Left ventricle myocardium inferior (tissue), 1 donor: ENCODE measurements at places on chromosomes 6 and 20.

- no peak for DNase-seq
- no peaks in the 10 kb centered on the region for H3K4me1 ChIP-seq
- H3K4me3 ChIP-seq, result no peak overlapping the region
- H3K27ac ChIP-seq, result no peak overlapping the region
Observed at GRCh38 chr6:82902290-82902689, 163.4 kb downstream of the UBE3D start.

GRCh38 chr6:47057830-47058540, 15.9 kb upstream of the ADGRF1 start:
- no peak for DNase-seq
- H3K4me1 ChIP-seq, result peaks cover 15% of the 10 kb centered on the region
- no peaks in the 10 kb centered on the region for H3K36me3 ChIP-seq
- no peak overlapping the region for H3K27ac ChIP-seq
- H3K27me3 ChIP-seq, result no peaks in the 10 kb centered on the region
- H3K4me3 ChIP-seq, result no peak overlapping the region

DNA sequence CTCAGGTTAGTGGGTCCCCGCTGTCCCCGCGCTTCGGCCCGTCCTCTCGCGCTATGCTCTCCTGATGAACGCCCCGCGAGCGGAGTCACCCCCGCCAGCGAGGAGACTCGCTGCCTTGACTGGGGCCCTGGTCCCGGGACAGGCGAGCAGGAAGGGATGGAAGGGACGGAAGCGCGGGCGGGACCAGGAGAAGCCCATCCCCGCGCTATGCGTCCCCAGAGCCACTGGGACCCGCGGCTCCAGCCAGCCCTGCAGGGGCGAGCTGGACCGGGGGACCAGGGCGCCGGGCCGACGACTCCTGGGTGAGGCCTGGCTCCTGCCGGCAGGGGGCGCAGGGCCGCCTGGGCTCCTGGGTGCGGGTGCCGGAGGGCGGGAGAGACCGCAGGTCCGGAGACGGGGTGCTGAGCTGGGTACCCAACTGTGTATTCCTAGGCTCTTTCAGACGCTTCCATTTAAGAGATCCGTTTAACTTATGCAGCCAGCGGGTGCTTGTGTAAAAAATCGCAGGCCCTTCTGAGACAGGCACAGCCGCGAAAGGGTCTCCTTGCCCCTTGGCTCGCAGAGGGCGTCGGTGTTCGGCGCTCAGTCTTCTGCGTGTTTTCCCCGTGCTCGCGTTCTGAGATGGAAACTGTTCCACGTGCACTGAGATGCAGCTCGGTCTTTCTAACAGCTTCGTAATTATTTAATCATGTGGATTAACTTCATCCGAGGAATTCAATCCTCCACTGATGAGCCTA, 580 bp upstream of the SYCP2 start:
- peak overlapping the region; percentile 92 for H3K27ac ChIP-seq
- H3K36me3 ChIP-seq, result no peaks in the 10 kb centered on the region
- H3K4me3 ChIP-seq, result peak overlapping the region; percentile 86
- DNase-seq, result peak; percentile 86

- no peak overlapping the region for H3K4me3 ChIP-seq
- H3K4me1 ChIP-seq, result no peaks in the 10 kb centered on the region
- no peak for DNase-seq
- no peaks in the 10 kb centered on the region for H3K36me3 ChIP-seq
- peaks cover 3% of the 10 kb centered on the region for H3K27me3 ChIP-seq
- H3K27ac ChIP-seq, result no peak overlapping the region
Observed at GRCh38 chr6:29295623-29296022, 5.9 kb upstream of the OR14J1 start.

DNA sequence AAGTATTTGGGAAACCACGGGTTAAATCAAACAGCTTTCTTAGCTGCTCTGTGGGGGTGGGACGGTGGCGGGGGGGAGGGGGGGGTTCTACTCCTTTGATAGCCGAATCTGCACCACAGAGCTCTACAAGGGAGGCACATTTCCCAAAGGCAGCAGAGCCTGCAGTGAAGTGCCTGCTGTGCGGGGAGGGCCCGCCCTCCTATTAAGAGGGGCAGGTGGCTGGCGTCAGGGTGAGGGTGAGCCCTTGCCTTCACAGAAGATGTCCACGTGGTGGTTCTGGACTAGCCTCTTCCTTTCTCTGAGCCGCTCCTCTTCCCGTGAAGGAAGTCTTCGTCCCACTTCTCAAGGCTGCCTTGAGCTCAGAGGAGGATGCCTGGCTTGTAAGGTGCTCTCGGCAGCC, 174.9 kb upstream of the THBS2 start:
- H3K4me3 ChIP-seq, result no peak overlapping the region
- H3K36me3 ChIP-seq, result no peaks in the 10 kb centered on the region
- peaks cover 8% of the 10 kb centered on the region for H3K4me1 ChIP-seq
- no peak for DNase-seq
- H3K27ac ChIP-seq, result peak overlapping the region; percentile 74

GRCh38 chr6:113464960-113465359, 392.2 kb upstream of the MARCKS start:
- no peaks in the 10 kb centered on the region for H3K36me3 ChIP-seq
- DNase-seq, result no peak
- no peak overlapping the region for H3K27ac ChIP-seq
- no peaks in the 10 kb centered on the region for H3K4me1 ChIP-seq
- no peaks in the 10 kb centered on the region for H3K27me3 ChIP-seq

DNA sequence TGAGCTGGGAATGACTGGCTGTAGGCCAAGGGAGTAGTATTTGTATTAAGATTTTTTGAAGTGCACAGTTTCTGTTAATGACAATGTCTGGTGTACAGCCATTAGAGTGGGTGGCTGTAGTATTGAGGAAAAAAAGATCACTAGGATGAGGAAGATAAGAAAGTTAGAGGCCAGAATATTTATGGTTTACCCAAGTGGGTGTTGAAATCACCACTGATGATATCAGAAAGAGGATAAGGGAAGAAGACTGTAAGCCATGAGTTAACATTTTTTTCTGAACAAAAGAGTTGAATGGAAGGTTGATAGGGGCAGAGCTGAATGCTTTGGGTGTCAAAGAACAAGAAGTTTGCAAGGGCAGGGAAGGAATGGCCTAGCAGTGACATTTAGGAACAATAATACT, 104.7 kb downstream of the PRDM13 start:
- H3K4me1 ChIP-seq, result no peaks in the 10 kb centered on the region
- no peak for DNase-seq

DNA sequence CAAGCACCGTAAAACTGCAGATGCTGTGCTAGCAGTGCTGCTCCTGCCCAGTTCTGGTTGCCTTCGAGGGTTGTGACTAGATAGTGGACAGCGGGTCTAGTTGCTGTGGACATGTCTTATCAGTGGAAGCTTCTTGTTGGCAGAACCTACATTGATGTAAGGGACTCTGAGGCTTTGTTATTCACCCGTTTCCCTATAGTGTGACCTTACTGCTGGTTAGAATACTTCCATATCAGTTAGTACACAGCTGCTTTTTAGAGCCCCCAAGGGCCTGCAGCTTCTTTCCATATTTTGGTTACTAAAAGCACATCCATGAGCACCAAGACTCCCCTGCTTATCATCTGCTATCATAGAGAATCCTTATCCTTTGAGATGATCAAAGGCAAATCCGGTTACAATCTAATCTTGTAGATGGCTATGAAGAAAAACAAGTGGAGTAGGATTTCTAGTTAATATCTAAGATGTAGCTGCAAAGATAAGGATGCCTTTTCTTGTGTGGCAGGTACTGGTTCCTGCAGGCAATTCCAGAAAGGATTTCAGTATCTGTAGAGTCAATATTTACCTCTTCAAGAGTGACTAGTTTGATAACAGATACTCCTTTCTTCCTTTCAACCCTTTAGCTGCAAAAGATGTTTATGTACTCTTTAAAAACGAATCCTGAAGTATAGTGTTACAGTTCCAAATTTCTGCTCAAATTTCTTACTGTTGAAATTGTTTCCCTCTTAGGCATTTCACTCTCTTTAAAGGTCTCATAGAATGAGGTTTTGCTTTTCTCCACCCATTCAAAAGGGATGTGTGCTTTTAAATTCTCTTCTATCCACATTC, 163.6 kb downstream of the JARID2 start:
- no peak overlapping the region for H3K4me3 ChIP-seq
- no peak overlapping the region for H3K27ac ChIP-seq
- no peak for DNase-seq
- no peaks in the 10 kb centered on the region for H3K27me3 ChIP-seq

DNA sequence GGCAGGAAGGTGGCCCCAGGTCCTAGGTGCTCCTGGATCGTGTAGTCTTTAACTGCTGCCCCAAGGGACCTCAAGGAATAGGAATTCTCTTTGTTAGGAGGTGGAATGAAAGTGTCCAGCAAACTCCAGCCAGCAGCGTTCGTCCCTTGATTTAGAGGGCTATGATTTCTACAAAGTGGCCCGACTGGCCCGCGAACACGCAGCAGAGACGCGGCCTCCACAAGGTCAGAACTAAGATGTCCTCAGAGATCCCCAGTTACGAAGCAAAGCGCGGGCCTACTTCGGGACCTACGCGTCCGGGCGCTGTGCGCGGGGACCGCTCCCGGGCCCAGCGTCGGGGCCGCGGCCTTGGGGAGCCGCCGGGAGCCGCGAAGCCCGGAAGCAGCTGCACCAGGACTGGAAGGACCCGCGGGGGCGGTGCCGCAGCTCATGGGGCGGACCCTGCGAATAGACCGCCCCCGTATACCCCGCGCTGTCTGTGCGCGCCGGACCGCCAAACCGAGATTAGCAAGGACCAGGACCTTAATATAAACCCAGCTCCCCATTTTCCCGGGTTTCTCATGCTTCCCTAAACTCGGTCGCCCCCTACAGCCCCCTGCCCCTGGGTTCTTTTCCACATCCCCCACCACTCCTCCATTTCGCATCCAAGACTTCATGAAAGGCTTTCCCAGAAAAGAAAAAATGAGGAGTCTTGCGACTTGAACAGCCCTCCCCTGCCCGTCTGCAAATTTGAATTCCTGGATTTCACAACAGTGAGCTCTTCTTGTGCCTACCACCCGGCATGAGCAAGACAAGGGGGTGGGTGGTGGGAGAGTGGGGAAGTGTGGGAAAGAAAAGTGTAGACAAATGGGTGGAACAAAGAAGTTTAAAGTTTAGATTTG, at the start of gene C6orf47:
TSS of gene C6orf47 (minus strand) at position 398 of the 881 bp plus-strand sequence. CDS start 831 bp downstream, outside the sequence.
- no peaks in the 10 kb centered on the region for H3K27me3 ChIP-seq
- peak within 1 kb of the TSS; percentile 90 for H3K4me3 ChIP-seq
- H3K36me3 ChIP-seq, result peaks cover 37% of the 10 kb centered on the region
- peaks cover 82% of the 10 kb centered on the region for H3K4me1 ChIP-seq
- peak; percentile 90 for DNase-seq

- no peak overlapping the region for H3K4me3 ChIP-seq
- H3K36me3 ChIP-seq, result no peaks in the 10 kb centered on the region
- no peak for DNase-seq
- H3K4me1 ChIP-seq, result no peaks in the 10 kb centered on the region
- peaks cover 15% of the 10 kb centered on the region for H3K27me3 ChIP-seq
- H3K27ac ChIP-seq, result no peak overlapping the region
Observed at GRCh38 chr20:24751551-24751950, 197.5 kb upstream of the CST7 start.

DNA sequence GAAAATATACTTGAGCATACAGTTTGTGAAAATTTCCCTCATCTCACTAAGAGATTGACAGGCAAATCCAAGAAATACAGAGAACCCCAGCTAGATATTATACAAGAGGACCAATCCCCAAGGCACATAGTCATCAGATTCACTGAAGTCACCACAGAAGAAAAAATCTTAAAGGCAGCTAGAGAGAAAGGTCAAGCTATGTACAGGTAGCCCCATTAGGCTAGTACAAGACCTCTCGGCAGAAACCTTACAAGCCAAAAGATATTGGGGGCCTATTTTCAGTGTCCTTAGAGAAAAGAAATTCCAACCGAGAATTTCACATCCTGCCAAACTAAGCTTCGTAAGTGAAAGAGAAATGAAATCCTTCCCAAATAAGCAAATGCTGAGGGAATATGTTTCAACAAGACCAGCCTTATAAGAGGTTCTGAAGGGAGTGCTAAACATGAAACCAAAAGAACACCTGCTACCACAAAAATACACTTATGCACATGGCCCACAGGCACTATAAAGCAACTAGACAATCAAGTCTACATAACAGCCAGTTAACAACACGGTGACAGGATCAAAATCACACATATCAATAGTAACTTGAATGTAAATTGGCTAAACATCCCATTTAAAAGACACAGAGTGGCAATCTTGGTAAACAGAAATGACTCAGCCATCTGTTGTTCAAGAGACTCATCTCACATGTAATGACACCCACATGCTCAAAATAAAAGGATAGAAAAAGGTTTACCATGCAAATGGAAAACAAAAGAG, 96.3 kb downstream of the FHL5 start:
- H3K36me3 ChIP-seq, result no peaks in the 10 kb centered on the region
- DNase-seq, result no peak
- H3K4me3 ChIP-seq, result no peak overlapping the region
- H3K4me1 ChIP-seq, result no peaks in the 10 kb centered on the region
- H3K27ac ChIP-seq, result no peak overlapping the region

DNA sequence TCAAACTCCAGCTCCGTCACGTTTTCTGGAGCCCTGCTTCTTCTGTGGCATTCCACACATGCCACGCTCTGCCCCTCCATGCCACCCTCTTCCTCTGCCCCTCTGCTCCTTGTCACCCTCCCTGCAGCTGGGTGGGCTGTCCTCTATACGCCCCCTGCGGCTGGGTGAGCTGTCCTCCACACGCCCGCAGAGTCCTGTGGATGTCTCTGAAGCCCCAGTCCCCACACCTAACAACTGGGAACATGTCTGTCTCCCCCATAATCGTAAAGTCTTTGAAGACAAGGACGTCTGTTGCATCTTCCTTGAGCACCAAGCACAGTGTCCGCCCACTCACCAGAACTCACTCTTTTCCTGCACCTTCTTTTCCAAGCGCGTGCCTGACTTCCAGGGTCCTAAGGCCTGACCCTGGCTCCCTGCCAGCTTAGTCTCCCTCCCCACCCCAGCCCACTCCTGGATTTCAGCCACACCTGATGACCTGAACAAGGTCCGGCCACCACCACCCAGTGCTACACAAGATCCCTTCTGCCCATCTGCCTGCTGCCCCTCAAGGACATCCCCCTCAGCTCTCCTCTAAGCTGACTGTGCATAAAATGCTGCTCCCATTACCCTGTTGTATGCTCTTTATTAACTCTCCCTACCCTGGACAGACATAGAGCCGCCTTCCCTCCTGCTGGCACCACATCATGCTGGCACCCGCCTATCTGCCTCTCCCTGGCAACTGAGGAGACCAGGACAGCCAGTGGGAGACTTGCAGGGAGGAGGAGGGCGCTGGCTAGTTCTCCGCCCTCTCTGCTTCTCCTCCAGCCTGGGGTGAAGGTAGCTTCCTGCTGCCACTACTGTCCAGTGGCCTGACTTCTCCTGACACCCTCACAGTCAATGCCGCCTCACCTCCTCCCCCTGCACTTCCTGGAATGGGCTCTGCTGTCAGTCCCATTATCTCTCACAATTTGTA, 10.7 kb upstream of the PRR18 start:
- H3K36me3 ChIP-seq, result peaks cover 40% of the 10 kb centered on the region
- H3K4me1 ChIP-seq, result peaks cover 5% of the 10 kb centered on the region
- H3K27me3 ChIP-seq, result no peaks in the 10 kb centered on the region
- H3K4me3 ChIP-seq, result no peak overlapping the region
- DNase-seq, result no peak

- no peak for DNase-seq
- H3K27ac ChIP-seq, result peak overlapping the region; percentile 75
- H3K4me3 ChIP-seq, result no peak overlapping the region
- no peaks in the 10 kb centered on the region for H3K27me3 ChIP-seq
Observed at GRCh38 chr20:32707691-32708581, 34.2 kb upstream of the C20orf203 start.

GRCh38 chr20:41110930-41111577, 26.3 kb upstream of the PLCG1 start:
- no peak overlapping the region for H3K27ac ChIP-seq
- H3K4me1 ChIP-seq, result no peaks in the 10 kb centered on the region
- DNase-seq, result no peak
- no peaks in the 10 kb centered on the region for H3K27me3 ChIP-seq
